Bronchial epithelial cell (primary cell): ENCODE measurements at places on chromosomes 2 and 18. TPM values are rescaled to one million over a fixed set of nuclear protein-coding genes. Genes with fewer than 3 reads are reported as not detected.

ANKRD23 gene
- 0.79 and 1.2 TPM in 2 replicates for total RNA-seq

WNT10A gene
- total RNA-seq: 2.3 and 2.4 TPM in 2 replicates

ASB18 gene
- 0.38 TPM in 1 of 2 replicates, not detected in the other for total RNA-seq

GPAT2 gene
- total RNA-seq: 0.26 and 0.79 TPM in 2 replicates

RAMP1 gene
- 2.1 and 2.3 TPM in 2 replicates for total RNA-seq
